ENCODE measurements at places on chromosomes 6 and 20.

- no peak overlapping the region for H3K4me3 ChIP-seq
- peaks cover 38% of the 10 kb centered on the region for H3K4me1 ChIP-seq
- H3K27ac ChIP-seq = no peak overlapping the region
- DNase-seq = no peak
These were observed 88.6 kb downstream of the LINC00237 start for GRCh38 chr20:21017528-21018085.

DNA sequence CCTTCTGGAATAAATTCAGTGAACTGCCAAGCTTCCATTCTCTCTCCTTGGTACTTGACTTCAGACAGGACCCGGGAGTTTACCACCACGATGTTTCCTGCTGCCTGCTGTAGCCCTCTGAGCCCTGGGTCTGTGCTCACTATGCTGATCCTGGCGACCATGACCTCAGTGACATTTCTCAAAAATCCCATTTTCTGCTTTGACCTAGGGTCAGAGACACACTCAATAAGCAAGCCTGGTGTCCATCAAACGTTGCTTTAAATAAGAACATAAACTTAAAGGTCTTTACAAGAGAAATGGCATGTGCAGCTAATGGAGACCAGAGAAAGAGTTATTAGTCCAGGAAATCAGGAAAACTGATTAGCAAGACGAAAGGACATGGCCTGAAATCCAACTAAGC lies 509.7 kb upstream of the SULF2 start:
- H3K36me3 ChIP-seq = peaks cover 4% of the 10 kb centered on the region
- H3K4me1 ChIP-seq = peaks cover 60% of the 10 kb centered on the region
- H3K27ac ChIP-seq = peak overlapping the region; percentile 89
- no peaks in the 10 kb centered on the region for H3K27me3 ChIP-seq
- no peak overlapping the region for H3K4me3 ChIP-seq

DNA sequence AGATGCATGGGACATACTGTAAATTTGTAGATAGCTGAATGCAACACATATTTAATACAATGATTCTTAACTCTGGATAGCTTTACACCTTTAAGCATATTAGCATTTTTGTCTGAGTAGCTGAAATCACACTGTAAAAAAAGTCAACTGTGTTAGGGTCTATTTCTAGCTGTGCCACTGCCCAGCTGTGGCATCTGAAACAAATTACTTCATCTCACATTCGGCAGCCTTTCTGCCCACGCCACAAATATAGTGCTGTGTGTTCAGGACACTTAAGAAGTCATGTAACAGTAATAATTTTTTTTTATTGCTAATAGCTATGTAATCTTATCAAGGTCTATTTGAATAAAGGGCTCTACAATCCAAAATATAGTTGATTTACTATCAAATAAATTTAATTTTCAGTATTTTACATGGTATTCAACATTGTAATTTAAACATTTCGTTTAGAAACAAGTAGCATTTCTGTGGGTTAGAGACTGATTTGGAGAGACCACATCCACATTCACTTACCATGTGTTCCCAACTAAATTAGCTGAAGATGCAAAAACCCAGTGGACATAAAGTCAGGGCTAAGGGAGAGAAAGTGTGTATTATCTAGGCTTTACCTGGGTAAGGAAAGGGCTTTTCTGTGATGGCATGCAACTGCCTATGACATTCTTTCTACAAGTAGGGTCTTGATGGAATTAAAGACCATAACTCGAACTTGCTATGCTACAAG lies 276.7 kb downstream of the PLCB1 start:
- H3K36me3 ChIP-seq = no peaks in the 10 kb centered on the region
- H3K27ac ChIP-seq = no peak overlapping the region
- H3K27me3 ChIP-seq = no peaks in the 10 kb centered on the region
- no peaks in the 10 kb centered on the region for H3K4me1 ChIP-seq

DNA sequence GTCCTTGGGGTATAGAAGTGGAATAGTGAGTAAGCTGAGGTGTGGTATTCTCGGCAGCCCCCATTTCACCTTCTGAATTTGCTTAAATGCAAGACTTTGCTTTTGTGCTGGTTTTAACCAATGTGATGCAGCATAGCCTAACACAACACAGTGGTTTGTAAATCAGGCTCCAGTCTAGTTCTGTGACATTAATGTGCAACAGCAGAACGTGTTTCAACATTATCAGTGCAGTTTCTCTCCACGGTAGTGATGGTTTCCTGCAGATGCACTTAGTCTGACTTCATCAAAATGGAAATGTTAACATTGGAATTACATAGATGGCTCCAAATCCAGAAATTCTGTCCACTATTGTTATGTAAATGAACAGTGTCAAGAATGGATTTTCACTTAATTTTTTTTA lies 139.5 kb downstream of the ZFAND3 start:
- H3K36me3 ChIP-seq = peaks cover 14% of the 10 kb centered on the region
- no peak overlapping the region for H3K4me3 ChIP-seq
- H3K27me3 ChIP-seq = no peaks in the 10 kb centered on the region

DNA sequence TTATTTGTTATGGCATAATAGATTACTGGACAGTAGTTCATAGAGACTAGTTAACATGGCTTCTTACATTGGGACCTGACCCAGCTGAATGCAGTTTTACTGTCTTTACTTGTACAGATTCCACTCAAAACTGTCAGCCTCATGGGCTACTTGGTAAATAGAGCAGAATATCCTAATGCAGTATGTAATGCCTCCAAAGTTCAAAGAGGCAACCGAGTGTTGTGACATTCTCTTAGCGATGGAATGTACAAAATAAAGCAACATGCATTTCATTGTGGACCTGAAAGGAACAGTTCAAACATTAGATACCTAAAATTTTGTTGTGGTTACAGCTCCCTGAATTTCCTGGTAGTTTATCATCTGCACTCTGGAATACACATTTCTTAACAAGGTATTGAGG lies 29.1 kb upstream of the RGS17 start:
- no peak overlapping the region for H3K27ac ChIP-seq
- no peak overlapping the region for H3K4me3 ChIP-seq
- H3K36me3 ChIP-seq = no peaks in the 10 kb centered on the region

GRCh38 chr6:169239181-169239580 lies 14.5 kb downstream of the THBS2 start:
- peaks cover 35% of the 10 kb centered on the region for H3K36me3 ChIP-seq
- H3K27me3 ChIP-seq = no peaks in the 10 kb centered on the region
- no peak for DNase-seq
- H3K4me3 ChIP-seq = no peak overlapping the region
- H3K4me1 ChIP-seq = no peaks in the 10 kb centered on the region
- no peak overlapping the region for H3K27ac ChIP-seq

- no peaks in the 10 kb centered on the region for H3K36me3 ChIP-seq
- DNase-seq = no peak
- no peak overlapping the region for H3K27ac ChIP-seq
- peaks cover 2% of the 10 kb centered on the region for H3K27me3 ChIP-seq
These were observed 41.8 kb downstream of the RBM38 start for GRCh38 chr20:57432862-57433491.

Measured in WTC11 (cell line).